CD4-positive, alpha-beta memory T cell (primary cell): ENCODE measurements at places on chromosomes 5 and 9.

DNA sequence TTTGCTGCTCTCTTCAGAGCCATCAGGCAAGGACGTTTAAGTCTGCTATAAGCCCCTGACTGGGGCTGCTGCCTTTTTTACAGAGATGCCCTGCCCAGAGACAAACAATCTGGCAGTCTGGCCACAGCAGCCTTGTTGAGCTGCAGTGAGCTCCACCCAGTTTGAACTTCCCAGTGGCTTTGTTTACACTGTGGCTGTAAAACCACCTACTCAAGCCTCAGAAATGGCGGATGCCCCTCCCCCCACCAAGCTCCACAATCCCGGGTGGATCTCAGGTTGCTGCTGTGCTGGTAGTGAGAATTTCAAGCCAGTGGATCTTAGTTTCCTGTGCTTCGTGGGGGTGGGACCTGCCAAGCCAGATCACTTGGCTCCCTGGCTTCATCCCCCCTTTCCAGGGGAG, 59.7 kb upstream of the SNCAIP start:
- no peak for DNase-seq

DNA sequence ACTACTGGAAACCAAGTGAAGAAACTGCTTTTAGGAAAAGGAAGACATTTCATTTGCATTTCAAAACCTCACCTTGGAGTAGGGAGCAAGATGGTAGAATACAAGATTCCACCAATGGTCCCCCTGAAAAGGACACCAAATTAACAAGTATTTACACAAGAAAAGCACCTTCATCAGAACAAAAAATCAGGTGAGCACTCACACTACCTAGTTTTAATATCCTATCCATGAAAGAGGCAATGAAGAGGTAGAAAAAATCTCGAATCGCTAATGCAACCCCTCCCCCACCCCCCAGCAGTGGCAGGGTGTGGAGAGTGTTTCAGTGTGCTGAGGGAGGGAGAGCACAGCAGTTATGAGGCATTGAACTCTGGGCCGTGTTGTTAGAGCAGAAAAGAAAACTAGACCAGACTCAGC, 1397.0 kb upstream of the C9orf72 start:
- no peak for DNase-seq

- no peak for DNase-seq
Observed at GRCh38 chr5:176642675-176643490, 4.4 kb upstream of the TSPAN17 start.

GRCh38 chr9:70496244-70496643, 81.8 kb upstream of the KLF9 start:
- DNase-seq, result no peak

GRCh38 chr5:107285772-107286171, 385.0 kb downstream of the EFNA5 start:
- no peak for DNase-seq

- DNase-seq, result no peak
Observed at GRCh38 chr9:3045153-3045552, 201.3 kb upstream of the PUM3 start.

DNA sequence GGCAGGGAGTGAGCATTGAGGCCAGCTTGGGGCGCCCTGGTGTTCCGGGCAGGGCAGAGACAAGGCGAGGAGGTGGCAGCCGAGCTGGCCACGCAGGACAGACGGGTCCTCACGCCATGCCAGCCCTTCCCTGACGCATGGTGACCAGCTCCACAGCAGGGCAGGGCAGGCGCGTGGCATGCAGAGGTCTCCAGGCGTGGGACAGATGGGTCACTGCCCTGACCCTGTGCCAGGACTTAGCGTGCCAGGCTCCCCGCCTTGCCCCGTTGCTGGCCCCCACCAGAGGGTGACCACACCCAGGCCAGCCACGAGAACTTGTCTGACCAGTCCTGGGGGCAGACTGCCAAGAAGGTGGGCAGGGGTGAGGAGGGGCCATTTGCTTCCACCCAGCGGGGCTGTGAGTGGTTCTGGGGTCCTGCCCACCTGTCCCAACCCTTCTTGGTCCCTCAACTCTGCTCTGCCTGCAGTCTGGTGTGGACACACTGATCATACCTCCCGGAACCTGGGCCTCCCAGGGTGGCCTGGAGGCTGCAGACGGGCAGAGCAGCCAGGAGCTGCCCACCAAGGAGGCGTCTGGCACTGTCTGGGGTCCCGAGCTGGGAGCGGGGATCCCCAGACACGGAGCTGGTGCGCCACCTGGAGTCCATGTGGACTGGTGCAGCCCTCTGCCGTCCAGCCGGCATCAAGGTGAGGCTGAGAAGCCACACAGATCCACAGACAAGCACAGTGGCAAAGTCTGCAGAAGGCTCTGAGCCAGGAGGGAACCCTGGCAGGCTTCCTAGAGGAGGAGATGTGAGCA, at the start of gene RNF224:
RNF224 (plus strand) TSS at position 449 of the 799 bp plus-strand sequence. CDS start 834 bp downstream, outside the sequence.
- DNase-seq, result peak; percentile 79

DNA sequence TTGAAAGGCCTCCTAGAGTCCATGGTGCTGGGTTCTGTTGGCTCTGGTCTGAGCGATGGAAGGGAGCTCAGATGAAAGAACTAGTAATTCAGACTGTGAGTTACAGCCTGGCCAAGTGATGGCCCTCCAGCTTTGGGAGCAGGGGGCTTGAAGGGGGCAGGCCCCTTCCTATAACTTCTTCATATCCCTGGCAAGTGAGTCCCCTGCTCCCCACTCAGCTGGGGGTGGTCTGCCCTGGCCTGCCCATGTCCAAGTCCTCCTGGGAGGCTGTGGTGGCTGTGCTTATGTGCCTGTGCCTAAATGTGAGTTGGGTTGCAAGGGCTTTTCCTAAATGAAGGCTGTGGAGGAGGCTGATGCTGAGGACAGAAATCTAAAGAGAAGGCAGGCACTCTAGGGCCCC, 80.1 kb downstream of the MACROH2A1 start:
- DNase-seq, result no peak

GRCh38 chr5:127398508-127398907, 107.9 kb downstream of the MEGF10 start:
- DNase-seq, result no peak

DNA sequence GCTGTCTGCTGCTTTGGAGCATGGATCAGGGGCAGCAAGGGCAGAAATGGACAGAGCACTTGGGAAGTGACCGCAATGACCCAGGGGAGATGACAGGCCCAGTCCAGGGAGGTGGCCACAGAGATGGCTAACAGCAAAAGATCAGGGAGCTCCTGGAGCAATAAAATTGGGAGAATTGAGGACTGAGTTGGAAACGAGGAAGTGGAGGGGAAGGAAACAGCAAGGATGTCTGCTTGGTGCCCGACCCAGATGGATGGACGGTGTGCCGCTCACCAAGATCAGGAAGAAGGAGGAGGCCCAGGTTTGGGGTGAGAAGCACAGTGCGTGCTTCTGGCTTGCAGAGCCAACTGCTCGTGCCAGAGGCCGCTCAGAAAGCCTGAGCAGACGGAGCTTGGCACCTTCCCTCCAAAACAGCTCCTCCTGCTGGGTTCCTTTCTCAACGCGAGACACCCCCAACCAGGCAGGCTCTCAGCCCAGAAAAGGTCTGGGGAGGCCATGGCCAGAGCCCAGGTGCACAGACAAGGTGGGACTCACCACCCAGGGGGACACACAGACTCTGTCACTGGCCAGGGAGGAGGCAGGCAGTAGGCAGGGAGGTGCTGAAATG, 1.7 kb upstream of the SLC34A1 start:
- DNase-seq, result peak; percentile 23

DNA sequence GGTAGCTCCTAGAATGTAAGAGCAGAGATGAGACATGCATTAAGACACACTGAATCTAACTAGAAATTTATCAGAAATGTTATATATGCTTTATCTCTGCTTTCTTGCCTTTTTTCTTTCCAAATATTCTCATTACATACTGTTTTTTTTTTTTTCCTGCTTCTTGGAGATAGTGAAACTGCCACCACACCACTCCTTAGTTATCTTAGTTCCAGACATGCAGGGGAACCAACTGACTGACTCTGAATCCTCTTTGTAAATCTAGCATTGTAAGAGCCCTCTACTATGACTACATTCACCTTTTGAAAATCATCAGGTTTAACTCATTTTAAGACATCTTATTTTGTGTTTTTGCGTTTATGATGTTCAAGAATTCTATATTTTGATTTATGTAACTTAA, 181.3 kb upstream of the ST8SIA4 start:
- DNase-seq, result no peak

DNA sequence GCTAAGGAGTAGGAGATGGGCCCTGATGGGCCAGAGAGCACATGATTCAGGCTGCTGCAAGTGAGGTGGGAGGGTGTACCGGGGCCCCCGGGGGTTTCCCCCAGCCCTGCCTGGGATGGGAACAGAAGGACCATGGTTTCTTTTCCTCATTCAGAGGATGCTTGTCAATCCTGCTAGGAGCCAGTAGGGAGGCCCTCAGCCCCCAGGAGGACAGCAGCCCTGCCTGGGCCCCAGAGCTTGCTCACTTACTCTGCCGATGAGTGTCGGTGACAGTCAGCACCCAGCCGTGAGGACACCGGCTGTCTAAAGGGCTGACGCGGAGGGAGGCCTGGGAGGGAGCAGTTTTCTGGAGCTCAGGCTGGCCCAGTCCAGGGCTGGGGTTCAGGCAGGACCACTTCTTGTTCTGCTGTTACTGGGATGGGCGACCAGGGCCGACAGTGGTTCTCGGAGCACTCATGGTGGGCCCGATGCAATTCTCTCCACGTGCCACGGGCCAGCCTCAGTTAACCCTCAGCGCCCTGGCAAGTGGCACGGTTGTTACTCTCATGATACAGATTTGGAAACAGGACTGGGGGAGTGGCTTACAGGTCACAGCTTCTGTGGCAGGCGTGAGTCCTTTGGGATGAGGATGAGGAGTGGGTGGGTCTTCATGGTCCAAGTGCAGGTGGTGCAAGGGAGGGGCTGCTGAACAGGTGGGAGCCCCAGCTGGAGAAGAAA, 1.8 kb downstream of the ARRDC1 start:
- DNase-seq, result no peak

- no peak for DNase-seq
Observed at GRCh38 chr9:122954253-122954691, 13.5 kb downstream of the RABGAP1 start.

DNA sequence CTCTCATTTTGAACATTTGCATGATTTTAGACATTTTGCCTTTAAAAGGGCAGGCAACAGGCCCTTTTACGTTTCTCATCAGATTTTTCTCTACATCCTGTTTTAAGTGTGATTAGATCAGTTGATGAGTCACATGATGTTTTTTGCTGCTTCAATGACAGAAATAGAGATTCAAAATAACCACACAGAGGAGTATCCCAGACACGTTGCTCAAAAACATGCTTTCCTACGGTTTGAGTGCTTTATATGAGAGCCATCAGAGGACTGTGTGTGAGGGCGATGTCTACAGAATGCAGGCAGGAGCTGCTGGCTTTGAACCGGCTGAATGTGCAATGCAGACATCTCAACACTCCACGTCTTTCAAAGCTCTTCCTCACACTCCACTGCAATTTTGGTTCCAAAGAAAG, 42.1 kb downstream of the OTULIN start:
- peak; percentile 77 for DNase-seq
